Hematopoietic multipotent progenitor cell treated with erythropoietin and hydrocortisone succinate and interleukin-3 and kit ligand, for 15 days (in vitro differentiated cells): ENCODE measurements at places on chromosomes 12 and 14.

- DNase-seq, result no peak
These were observed 140.9 kb upstream of the SRRM4 start for GRCh38 chr12:118840399-118840798.

DNA sequence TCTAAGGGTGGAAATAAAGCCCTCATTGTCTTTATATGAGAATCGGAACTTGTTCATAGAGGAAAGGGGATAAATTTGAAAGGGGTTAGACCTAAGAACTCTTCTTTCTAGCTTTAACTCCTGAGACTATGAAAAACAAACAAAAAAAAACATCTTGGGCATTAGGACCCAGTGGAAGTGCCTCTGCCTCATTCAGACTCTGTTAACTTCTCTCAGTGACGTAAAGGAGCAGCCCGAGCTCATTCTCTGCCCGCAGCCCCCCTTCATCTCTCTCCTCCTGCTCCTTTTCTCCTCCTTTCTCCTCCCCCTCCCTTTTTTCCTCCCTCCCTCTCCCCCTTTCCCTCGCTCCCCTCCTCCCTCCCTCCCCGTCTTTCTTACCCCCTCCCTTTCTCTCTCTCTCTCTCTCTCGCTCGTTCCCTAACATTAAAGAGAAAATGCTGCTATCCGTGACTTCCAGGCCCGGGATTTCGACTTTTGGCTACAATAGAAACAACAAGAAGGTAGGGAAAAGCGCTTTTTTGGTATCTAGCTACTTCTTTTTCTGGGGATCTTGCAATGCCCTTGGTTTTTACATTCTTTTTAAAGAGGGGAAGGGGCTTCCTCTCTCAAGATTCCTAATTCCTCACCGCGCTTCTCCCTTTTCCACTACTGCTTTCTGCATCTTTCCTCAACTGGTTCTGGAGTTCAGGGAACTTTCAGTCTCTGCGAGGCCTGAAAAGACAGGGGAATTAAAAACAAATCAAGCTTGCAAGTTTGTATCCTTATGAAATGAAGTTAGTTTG lies at the start of gene RBMS2:
TSS of gene RBMS2 (plus strand) at position 231 of the 782 bp plus-strand sequence. CDS start at position 435, 204 bp downstream.
- DNase-seq, result no peak

DNA sequence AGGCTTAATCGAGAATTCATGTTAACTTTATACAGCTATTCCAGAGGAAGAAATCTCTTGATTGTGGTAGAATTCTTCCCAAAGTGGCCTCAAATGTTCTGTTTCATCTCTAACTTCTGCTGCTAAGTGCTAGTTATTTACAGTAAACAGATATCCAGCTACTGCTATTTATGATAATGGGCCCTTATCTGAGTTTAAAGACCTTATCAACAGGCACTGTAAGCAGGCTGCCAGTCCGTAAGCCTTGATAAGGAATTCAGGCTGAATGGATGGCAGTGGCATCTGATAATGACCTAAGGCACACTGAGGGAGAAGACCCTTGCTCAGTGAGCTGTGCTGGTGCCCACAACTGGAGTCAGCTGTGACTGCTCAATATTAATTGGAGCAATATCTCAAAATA lies 59.0 kb downstream of the PAX9 start:
- no peak for DNase-seq

GRCh38 chr12:51788876-51789275 lies 59.6 kb downstream of the FIGNL2 start:
- no peak for DNase-seq

- DNase-seq, result no peak
These were observed 42.6 kb upstream of the HIF1A start for GRCh38 chr14:61652526-61653262.

DNA sequence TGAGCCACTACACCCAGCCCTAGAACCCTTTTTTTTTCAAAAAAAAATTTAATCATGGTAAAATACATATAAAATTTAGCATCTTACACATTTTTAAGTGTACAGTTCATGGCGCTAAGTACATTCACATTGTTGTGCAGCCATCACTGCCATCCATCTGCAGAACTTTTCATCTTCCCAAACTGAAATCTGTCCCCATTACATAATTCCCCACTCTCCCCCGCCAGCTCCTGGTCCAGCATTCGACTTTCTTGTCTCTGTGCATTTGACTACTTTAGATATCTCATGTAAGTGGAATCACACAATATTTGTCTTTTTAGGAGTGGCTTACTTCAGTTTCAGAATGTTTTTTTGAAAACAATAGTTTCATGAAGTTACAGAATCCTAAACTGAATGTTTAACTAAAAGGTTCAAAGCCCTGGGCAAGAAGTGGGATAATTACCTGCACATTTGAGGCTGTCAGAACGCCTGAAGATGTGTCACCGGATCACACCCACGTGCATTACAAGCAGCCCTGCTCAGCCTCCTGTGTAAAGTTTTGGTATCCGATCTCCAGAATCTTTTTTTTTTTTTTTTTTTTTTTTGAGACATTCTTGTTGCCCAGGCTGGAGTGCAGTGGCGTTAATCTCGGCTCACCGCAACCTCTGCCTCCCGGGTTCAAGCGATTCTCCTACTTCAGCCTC lies 12.7 kb downstream of the EML1 start:
- DNase-seq, result no peak

- no peak for DNase-seq
These were observed 84.1 kb downstream of the PPP1R12A start for GRCh38 chr12:79850610-79851299.

- DNase-seq, result no peak
These were observed 151.0 kb downstream of the TPH2 start for GRCh38 chr12:72089678-72090077.

DNA sequence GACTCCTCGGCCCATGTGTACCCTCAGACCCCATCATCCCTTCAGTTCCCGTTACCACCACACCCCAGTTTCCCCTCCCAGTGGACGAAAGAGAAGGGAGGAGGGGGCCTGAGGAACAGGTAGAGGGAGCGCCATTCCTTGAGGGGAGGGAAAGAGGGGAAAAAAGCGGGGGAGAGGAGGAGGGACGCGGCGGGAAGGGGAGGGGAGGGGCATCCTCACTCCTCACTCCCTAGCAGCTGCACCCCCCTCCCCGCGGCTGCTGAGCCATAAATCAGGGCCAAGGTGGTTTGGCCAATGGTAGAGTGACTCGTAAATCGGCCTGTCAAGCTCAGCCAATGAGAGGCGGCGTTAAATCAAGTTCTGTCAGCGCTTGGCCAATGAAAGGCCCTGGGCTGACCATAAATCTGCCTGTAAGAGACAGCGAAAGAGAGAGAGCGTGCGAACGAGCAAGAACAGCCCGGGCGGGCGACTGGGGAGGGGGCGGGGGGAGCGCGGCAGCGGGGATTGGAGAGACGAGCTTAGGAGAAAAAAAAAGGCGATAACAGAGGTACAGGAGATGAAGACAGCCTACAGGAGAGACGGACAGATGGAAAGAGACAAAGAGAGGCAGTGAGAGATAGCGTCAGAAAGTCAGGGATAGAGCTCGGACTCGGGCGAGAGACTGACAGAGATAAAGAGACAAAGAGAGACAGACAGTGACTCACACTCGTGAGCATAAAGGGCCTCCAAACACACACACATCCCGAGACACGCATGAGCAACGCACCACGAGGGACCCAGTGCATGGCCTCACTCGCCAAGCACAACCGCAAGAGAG lies 5.1 kb downstream of the GPR84 start:
- DNase-seq, result peak; percentile 74

- no peak for DNase-seq
These were observed 206.8 kb upstream of the BCL2L14 start for GRCh38 chr12:11863988-11864387.

DNA sequence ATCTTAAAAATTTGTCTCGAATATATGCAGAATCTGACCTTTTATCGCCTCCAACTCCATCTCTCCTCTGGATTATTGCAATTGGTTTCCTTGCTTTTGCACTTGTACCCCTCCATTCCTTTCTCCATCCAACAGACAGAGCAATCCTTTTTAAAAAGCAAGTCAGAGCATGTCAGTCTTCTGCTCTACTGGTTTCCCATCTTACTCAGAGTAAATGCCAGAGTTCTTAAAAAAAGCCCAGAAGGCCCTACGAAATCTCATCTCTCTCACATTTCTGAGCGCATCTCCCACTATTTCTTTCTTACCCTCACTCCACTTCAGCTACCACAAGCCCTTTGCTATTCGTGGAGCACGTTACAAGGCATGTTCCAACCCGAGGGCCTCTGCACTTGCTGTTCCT lies 236.9 kb upstream of the DDHD1 start:
- DNase-seq, result no peak

DNA sequence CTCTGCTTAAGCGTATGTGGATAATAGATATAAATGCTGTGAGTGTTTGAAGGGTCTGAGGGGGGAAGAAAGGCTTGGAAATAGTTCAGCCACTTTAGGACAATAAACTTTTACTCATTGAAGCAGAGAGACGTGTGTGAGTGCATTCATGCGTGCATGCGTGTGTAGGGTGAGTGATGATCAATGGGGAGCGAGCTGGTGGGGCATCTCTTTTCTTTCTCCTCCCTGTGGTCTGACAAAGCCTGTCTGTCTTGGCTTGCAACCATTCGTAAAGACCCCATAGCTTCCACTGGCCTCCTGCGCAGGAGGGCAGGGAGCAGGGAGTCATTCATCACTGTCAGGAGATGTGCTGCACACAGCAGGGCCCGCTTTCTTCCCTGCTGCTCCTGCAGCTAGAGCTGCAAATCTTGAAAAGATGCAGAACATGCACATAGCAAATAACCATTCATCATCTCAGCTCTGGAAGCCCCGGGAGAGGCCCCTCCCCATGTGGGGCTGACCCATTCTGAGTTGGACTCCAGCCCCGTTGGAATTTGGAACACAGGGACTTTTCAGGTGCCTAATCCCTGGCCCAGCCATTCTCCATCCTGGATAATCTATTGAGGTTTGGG lies 223.2 kb downstream of the PPM1H start:
- no peak for DNase-seq

DNA sequence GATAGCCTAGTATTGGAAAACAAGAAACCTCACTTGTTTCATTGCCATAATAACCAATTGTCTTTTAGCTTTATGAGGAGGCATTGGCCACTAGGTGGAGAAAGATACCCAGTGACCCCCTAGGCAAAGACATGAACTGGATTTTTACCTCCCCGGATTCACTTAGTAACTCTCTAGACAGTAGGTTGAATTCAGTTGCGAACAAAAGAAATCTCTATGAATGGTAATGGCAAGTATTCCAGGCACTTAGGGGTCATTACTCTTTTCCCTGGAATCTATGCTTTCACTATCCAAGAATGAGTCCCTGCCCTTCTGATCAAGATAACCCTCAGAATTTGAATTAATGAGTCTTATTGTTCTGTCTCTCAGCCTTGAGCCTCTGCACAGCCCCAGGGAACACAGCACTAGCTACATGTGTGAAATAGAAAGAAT lies 29.5 kb upstream of the RHOJ start:
- DNase-seq, result no peak

- peak; percentile 60 for DNase-seq
These were observed 240.1 kb upstream of the OR4E1 start for GRCh38 chr14:21913759-21914158.

DNA sequence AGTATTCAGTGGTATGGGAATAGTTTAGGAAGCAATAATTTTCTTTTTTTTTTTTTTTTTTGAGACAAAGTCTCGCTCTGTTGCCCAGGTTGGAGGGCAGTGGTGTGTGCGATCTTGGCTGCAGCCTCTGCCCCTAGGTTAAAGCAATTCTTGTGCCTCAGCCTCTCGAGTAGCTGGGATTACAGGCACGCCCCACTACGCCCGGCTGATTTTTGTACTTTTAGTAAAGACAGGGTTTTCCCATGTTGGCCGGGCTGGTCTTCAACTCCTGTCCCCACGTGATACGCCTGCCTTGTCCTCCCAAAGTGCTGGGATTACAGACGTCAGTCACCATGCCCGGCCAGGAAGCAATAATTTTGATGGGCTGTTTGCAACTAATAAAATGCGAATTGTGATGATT lies 62.1 kb downstream of the ATG14 start:
- DNase-seq, result no peak

DNA sequence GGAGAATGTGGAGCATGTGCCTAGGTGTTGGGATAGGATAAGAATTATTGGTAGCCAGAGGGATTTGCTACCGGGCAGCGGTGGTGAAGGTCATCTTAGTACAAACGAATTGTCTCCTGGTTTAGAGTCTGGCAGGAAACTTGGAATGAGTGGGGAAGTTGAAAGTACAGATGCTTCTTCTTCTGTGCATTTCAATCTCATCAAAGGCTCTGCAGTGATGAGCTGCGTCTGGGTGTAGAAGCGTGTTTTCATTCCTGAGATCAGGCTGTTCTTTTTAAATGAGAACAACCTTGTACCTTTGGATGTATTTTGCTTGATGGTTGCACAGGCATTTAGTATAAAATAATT lies 2.1 kb downstream of the WNK1 start:
- peak; percentile 32 for DNase-seq

DNA sequence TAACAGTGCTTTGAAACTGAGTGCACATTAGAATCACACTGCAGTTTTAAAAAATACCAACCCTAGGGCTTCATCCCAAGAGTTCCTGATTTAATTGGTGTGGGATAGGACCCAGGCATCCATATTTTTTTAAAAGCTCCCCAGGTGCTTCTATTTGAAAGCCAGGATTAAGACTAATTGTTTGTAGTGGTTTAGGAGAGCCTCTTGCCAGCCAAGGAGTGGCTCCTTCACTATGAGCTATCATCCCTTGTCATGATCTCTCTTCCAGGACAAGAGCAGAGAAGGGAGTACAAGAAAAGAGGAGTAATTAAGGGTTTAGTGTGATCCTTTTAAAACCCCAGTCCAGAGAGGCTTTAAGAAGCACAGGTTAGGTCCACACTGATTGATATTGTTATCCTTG lies 178.0 kb downstream of the CAND1 start:
- no peak for DNase-seq

DNA sequence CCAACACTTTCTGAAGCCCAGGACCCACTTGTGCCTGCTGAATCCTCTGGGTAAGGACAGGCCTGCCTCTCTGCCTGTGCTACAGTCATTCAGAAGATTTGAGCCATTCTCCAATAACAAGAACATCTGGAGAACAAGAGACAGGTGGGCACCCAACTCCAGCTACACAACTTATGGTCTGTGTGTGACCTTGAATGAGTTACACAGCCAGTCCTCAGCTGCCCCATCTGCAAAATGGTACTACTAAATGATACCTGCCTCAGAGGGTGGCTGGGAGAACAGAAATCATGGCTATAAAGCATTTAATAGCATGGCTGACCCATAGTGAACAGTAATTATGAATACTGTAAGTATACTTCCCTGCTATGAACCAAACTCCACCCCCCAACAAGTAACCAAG lies 4.2 kb downstream of the CKAP4 start:
- DNase-seq, result no peak

DNA sequence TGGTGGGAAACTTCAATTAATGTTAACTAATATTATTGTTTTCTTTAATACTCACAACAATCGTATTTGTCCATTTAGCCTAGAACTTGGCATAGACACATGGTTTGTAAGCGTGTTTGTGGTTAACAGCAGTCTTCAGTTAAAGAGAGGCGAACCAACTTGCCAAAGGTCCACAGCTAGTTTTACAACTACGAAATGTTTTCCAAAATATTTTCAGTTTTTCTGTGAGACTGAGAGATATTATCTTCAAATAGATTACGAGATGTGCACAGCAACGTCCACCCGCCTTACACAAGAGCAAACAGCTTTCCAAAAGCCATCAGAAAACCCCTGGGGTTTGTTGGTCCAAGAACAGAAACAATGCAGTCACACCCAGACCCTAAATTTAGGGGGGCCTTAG lies 58.6 kb upstream of the RASSF3 start:
- DNase-seq, result no peak

- no peak for DNase-seq
These were observed 337.6 kb upstream of the CLEC14A start for GRCh38 chr14:38593476-38593875.
